GM04504 (cell line): ENCODE measurements at places on chromosomes 2 and 18.

DNA sequence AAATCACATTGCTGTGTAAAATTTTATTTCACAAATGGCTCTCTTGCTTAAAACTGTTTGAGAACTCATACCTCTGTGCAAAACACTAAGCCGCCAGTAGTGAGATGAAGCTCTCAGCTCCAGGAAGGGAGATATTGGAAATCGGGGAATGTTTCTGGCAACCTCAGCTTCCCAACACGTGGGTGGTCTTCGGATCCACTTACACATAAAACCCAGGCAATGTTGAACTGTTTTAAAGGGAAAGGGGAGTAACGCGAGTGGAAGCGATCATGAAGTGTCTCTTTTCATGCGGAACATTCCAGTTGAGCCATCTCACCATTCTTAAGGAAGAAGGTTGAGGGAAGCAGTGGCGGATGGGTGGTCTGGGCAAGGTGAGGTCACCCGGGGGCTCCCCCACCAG lies 136.8 kb downstream of the ASB1 start:
- DNase-seq, result no peak

- no peak for DNase-seq
Measured at GRCh38 chr2:161998857-161999256, 75.2 kb downstream of the DPP4 start.

- no peak for DNase-seq
Measured at GRCh38 chr18:49628881-49629795, 67.3 kb downstream of the LIPG start.

GRCh38 chr2:218341381-218341780 lies 15.3 kb upstream of the CATIP start:
- no peak for DNase-seq

- DNase-seq, result no peak
Measured at GRCh38 chr18:9516437-9517064, 41.2 kb downstream of the RALBP1 start.

DNA sequence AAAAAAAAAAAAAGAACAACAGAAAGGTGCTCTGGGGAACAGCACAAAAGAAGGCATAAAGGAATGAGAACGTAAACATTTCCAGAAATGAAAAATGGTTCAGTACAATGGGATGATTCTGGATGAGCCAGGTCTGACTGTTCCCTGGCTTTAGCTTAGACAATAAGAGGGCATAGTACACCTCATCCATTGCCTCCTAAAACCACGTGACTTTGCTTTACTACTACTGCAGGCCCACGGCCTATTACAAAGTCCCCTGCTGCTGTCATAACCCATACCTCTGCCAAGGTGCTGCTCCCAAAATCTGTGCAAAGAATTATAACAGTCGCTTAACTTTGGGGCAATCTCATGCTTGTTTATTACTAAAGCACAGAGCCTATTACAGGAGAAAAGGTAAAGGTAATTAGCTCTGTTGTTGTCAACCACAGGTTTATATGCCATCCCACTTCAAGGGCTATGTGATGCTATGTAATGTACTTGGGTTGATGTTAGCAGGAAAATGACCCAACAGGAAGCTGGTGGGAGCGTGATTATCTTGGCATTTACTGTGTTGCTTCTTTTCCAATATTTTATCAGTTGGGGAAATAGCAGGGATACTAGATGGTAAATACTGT lies 26.8 kb downstream of the STK17B start:
- DNase-seq, result no peak

GRCh38 chr2:128233790-128234395 lies 84.8 kb downstream of the HS6ST1 start:
- DNase-seq, result no peak

- DNase-seq, result no peak
Measured at GRCh38 chr2:169672406-169672805, 21.8 kb downstream of the CFAP210 start.

- no peak for DNase-seq
Measured at GRCh38 chr18:14908541-14908940, 160.6 kb downstream of the ANKRD30B start.

- peak; percentile 81 for DNase-seq
Measured at GRCh38 chr2:27086090-27086723, 365 bp upstream of the KHK start.

DNA sequence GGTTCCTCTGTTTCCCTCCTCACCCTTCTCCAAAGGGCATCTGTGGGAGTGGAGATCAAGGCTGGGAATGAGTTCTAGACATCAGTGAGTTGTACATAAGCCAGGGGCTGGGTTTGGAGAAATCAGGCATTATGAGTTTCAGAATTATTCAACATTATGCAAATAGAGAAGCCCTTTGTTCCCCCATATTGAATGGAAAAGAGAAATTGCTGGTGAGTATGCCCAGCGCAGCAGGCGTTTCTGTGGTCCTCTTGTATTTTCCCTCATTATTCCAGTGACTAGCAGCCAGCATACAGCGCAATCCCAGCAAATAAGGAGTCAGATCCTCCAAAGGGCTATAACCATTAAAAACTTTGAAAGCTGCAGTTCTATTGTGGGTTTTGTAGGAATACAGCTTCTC lies 94.4 kb downstream of the VWA3B start:
- no peak for DNase-seq

DNA sequence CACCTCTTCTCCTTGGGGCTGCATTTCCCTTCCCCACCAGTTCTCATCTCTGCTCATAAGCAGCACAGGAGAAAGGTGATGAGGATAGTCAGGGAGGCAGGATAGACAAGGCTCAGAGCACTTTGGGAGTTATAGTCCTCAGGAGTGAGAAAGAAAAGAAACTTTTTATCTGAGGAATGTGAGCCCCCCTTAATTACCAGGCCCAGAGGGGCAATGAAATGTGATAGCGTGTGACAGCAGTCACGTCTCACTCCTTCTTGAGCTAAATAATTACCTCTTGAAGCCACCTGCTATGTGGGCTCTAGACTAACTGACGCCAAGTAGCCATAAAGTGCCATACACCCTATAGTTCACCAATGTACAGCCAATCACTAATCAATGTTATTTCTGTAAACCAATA lies 105.8 kb downstream of the SPP2 start:
- no peak for DNase-seq

DNA sequence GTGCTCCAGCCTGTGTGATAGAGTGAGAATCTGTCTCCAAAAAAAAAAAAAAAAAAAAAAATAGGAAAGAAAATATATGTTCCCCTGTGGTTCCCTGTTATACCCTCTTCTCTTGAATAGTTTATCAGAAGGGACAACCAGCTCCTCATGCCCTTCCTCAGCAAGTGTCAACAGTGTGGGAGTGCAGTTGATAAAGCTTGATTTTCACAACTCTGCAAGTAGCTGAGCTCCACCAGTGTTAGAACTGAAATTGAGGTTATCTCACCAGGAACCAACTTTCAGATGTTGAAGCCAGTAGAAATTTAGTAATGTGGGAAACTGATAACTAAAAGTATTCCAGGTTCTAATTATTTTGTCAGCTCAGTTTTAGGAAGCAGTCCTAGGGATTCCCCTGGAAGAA lies 25.1 kb downstream of the NEDD4L start:
- no peak for DNase-seq

DNA sequence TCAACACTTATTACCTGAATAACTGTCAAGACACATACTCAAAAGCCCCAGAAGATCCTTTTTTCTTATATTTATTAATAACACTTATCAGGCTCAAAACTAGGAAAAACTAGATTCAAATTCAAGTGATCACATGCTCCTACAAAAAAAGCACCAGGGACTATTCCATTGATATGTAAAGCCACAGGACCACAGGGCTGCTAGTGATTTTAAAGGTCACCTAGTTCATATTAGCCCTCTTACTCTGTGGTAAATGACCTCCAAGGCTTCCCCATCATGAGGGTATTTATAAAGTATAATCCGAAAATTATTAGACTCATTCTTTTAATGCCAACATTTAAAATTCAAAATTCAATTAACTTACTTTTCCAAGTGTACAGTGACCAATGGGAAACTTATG lies 52.5 kb downstream of the LRPPRC start:
- DNase-seq, result no peak

DNA sequence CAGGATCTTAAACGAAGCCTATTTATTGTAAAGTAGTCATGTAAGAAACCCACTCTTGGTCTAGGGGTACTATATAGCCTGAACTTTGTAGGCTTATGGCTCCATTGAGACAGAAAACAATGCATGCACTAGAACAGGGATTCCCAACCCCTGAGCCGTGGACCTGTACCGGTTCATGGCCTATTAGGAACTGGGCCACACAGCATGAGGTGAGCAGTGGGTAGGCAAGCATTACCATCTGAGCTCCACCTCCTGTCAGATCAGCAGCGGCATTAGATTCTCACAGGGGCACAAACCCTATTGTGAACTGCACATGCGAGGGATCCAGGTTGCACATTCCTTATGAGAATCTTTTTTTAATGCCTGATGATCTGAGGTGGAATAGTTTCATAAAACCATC lies 59.2 kb downstream of the ROCK1 start:
- DNase-seq, result no peak

DNA sequence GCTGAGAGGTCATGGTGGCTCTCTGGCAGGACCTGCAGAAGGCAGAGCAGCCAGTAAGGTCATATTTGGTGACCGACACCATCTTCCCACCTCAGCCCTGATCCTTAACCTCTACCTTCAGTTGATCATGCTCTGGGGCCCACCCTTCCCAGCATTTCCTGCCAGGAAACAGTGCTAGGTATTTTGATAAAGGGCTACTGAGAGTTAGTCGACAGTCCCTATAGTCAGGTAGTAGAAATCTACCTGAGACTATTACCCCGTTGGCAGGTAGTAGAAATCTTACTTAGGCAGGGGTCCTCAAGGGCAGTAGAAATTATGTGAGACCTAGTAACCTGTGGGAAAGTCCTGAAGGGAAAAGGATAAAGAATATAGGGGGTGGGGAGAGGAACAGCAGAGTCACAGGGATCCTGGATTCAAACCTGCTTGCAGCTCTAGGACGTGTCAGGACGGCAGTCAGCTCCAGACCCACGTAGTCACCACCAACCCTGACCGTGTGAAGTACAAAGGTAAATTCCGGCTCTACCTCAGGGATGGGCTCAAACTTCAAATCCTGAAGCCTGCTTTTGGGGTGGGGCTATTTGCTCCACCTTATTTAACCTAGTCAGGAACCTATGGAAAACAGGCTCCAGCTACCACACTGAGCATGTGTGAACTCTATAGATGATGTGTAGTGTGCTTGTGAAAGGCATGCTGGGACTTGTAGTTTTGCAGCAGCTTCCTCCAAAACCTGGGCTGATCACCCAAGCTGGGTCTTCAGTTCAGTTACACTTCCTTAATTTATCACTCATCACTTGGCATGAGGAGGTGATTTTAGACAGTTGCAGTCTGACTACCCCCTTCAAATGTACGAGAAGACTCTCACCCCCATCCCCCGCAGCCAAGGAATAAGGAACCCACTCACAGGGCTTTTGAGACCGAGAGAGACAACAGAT lies at the start of gene DQX1:
Gene DQX1, minus strand, starts transcription at position 515 of the 932 bp plus-strand sequence. Its CDS starts 502 bp downstream, at position 13.
- DNase-seq, result no peak

GRCh38 chr2:98749066-98749450 lies 18.1 kb upstream of the MGAT4A start:
- no peak for DNase-seq

GRCh38 chr2:121479882-121480522 lies 50.7 kb upstream of the RNU4ATAC start:
- DNase-seq, result no peak

- no peak for DNase-seq
Measured at GRCh38 chr2:190545555-190546385, 11.2 kb upstream of the NEMP2 start.

- DNase-seq, result peak; percentile 75
Measured at GRCh38 chr2:8676191-8676920, 5.5 kb upstream of the ID2 start.

GRCh38 chr2:43196768-43197587 lies 29.4 kb downstream of the ZFP36L2 start:
- DNase-seq, result no peak
